GM12864 (cell line): ENCODE measurements at places on chromosomes 7 and 10.

- DNase-seq, result no peak
Observed at GRCh38 chr10:93471110-93471651, 11.0 kb downstream of the MYOF start.

DNA sequence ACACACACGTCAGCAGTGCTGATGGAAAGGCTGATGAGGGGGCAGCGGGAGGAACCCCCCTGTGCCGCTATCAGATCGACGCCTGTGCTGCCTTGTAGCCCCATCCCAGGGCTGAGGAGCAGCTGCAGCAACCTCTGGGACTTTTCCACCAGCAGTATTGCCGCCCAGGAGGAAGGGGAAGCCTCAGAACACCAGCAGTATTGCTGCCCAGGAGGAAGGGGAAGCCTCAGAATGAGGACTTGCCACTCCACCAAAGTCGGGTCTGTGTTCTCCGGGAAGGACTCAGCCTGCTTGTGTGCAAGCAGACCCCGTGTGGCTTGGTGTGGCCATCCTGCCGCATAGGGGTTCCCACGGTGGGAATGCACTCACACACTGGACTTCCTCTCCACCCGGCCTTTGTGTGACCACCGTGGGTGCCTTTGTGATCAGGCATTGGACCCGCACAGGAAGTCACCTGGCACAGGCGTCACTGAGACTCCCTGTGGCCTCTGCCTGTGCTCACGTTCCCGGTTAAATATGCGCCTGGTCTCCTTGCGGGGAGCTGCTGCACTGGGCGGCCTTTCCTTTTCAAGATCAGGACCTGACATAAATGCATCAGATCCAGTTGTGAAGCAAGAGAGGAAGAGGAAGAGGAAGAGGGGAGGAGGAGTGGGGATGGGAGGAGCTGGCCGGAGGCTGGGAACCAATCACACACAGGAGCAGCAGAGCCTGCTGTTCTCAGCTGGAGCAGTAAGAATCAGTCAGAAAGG is 248.5 kb downstream of the DNAJB6 start:
- no peak for DNase-seq

DNA sequence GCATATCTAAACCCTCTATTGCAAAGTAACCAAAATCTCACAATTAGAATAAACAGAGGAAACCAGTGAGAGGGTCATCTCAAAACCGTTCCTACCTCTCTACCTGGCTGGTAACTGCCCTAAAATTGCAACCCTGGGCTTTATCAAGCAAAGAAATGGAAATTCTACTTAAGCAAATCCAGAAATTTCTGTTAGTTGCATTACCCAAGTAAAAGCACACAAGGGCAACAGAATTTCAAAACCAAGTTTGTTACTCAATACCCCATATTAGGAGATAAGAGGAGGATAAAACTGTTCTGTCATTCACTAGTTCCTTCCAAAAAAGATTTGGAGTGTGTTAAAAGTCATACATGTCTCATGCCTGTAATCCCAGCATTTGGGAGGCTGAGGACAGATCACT is 195.3 kb downstream of the FAM107B start:
- no peak for DNase-seq

GRCh38 chr10:4074545-4075407 is 289.8 kb upstream of the KLF6 start:
- DNase-seq, result no peak

- DNase-seq, result no peak
Observed at GRCh38 chr10:132021504-132022143, 39.9 kb upstream of the BNIP3 start.
